NCI-H1092 treated with DMSO at 0.1 percent for 48 hours (cell line): ENCODE measurements at places on chromosomes 2 and 18.

GRCh38 chr2:134097740-134098139 lies 156.1 kb upstream of the MGAT5 start:
- DNase-seq: no peak

DNA sequence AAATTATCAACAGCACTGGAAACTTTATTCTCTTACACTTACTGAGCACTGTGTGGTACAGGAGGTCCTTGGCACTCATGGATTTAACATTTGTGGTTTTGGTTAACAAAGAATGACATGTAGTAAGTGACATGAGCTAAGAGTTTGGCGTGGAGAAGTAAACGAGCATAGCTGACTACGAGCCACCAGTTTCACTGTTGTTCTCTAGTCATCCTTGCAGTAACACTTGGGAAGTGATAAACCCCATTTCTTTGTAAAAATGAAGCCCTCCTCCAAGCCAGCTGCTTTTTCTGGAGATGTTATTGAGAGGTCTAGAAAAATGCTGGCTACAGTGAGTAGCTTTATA lies 32.7 kb downstream of the QPCT start:
- DNase-seq: no peak

DNA sequence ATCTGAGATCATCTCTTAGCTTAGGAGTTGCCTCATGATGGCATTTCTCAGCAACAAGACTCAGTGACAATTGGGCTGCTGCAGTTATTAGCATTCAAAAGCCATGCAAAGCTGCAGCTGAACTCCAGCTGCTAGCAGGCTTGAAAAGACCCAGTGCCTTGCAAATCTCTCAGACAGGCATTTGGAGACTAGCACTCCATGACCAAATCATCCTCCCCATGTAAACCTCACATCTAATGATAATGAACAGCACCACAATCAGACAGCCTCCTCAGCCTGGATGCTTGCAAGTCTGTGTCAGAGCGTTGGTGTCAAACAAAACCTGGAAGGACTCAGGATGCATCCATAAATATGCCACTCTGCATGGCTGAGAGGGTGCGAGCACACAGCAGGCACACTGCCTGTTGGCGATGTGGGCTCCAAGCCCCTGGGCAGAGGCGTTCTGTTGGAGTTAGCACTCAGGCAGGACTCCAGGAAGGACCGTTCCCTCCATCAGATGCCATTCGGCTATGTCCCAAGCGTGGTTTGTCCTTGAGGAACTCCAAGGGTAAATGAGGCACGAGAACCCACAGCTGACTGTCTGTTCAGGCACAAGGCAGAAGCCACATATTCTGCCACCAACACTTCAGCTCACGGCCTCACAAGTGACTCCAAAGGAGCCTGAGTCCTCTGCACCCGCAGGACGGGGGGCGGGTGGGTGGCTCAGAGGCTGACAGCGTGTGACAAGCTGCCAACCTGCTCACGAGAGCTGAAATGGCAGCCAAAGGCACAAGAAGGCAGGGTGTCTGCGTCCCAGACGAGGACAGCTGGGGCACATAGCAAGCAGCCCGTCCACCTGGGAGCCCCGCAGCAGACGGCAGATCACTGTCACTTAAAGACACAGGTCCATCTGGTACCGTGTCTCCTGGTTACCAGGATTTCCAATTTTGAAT lies 183.8 kb downstream of the MYT1L start:
- DNase-seq: no peak

DNA sequence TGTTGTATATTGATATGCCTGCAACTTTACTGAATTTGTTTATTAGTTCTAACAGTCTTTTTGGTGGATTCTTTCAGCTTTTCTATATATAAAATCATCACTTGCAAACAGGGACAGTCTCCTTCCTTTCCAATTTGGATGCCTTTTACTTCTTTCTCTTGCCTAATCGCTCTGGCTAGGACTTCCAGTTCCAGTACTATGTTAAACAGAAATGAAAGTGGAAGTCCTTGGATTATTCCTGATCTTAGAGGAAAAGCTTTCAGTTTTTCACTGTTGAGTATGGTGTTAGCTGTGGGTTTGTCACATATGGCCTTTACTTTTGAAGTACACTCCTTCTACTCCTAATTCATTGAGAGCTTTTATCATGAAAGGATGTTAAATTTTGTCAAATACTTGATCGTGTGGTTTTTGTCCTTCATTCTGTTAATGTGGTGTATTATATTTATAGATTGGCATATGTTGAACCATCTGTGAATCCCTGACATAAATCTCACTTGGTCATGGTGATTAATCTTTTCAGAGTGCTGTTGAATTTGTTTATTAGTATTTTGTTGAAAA lies 52.9 kb downstream of the REL start:
- no peak for DNase-seq

- DNase-seq: no peak
Measured at GRCh38 chr2:224884188-224884587, 158.1 kb downstream of the DOCK10 start.

DNA sequence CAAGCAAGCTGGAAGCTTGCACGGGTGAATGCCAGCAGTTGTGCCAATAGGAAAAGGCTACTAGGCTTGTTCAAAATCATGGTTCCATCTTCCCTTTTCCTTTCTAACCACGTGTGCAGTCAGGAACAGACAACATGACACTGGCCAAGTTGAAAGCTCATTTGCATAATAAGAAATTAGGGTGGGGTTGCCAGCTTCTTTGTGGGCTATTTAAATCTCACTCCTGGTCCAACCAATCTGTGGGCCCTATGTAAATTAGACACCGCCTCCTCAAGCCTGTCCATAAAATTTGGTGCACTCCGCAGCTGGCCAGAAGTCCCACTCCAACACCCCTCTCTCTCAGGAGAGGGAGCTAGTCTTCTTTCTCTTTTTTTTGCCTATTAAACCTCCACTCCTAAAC lies 1948.4 kb upstream of the PIK3C3 start:
- no peak for DNase-seq

- peak; percentile 98 for DNase-seq
Measured at GRCh38 chr18:74899554-74899953, 301.9 kb downstream of the ZNF407 start.

DNA sequence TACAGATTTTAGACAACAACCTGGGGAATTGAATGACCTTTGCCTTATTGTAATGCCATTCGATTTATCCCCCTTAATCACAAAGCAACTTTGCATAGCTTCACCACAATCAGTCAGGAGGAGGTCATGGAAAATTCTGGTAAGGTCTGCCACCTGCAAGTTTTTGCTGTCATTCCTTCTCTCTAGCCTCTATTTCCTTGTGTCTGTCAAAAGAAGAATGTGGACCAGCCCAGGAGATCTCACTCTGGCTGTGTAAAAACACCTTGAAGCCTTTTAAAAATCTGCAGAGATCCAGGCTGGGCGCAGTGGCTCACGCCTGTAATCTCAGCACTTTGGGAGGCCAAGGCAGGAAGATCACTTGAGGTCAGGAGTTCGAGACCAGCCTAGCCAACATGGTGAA lies 74.1 kb upstream of the BZW1 start:
- no peak for DNase-seq
